ENCODE measurements at places on chromosomes 4 and X. TPM values are rescaled to one million over a fixed set of nuclear protein-coding genes. Genes with fewer than 3 reads are reported as not detected.

- no peaks in the 10 kb centered on the region for H3K4me1 ChIP-seq
- no peaks in the 10 kb centered on the region for H3K36me3 ChIP-seq
- H3K4me3 ChIP-seq, result no peak overlapping the region
- no peak overlapping the region for H3K27ac ChIP-seq
Observed at GRCh38 chr4:3871181-3871852, 105.1 kb downstream of the ADRA2C start.

DNA sequence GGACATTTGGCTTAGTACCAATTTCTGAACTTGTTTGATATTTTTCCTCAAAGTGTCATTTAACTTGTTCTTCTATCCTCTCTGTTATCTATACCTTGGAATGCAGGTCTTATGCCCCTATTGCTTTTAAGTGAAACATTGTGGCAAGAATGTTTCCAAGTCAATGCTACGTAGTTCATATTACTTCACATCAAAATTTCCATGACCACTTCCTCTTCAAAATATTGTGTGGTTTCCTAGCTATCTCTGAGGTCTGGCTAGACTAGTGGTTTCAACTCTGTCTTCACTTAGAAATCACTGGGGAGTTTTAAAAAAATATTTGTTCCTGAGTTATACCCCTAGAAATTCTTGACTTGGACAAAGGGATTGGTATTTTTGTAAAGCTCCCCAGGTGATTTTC is 20.2 kb upstream of the RASGEF1B start:
- H3K4me1 ChIP-seq, result no peaks in the 10 kb centered on the region
- H3K27me3 ChIP-seq, result no peaks in the 10 kb centered on the region
- H3K4me3 ChIP-seq, result no peak overlapping the region
- H3K27ac ChIP-seq, result no peak overlapping the region
- no peaks in the 10 kb centered on the region for H3K36me3 ChIP-seq
- DNase-seq, result no peak

- DNase-seq, result no peak
- no peaks in the 10 kb centered on the region for H3K4me1 ChIP-seq
- H3K4me3 ChIP-seq, result no peak overlapping the region
- H3K36me3 ChIP-seq, result no peaks in the 10 kb centered on the region
Observed at GRCh38 chr4:10048941-10049697, 27.8 kb upstream of the SLC2A9 start.

- no peaks in the 10 kb centered on the region for H3K27me3 ChIP-seq
- no peak for DNase-seq
- H3K4me1 ChIP-seq, result no peaks in the 10 kb centered on the region
- no peaks in the 10 kb centered on the region for H3K36me3 ChIP-seq
- H3K4me3 ChIP-seq, result no peak overlapping the region
Observed at GRCh38 chr4:186781032-186781917, 57.6 kb upstream of the FAT1 start.

PRDX4 gene
- 112 TPM for total RNA-seq

GRCh38 chr4:8710946-8711345 is 118.4 kb downstream of the CPZ start:
- no peaks in the 10 kb centered on the region for H3K27me3 ChIP-seq
- DNase-seq, result no peak
- H3K4me1 ChIP-seq, result no peaks in the 10 kb centered on the region
- H3K4me3 ChIP-seq, result no peak overlapping the region

GRCh38 chrX:97050392-97050791 is 166.7 kb downstream of the RPA4 start:
- no peak overlapping the region for H3K27ac ChIP-seq
- no peaks in the 10 kb centered on the region for H3K27me3 ChIP-seq
- H3K4me1 ChIP-seq, result no peaks in the 10 kb centered on the region
- no peak for DNase-seq
- H3K4me3 ChIP-seq, result no peak overlapping the region

DNA sequence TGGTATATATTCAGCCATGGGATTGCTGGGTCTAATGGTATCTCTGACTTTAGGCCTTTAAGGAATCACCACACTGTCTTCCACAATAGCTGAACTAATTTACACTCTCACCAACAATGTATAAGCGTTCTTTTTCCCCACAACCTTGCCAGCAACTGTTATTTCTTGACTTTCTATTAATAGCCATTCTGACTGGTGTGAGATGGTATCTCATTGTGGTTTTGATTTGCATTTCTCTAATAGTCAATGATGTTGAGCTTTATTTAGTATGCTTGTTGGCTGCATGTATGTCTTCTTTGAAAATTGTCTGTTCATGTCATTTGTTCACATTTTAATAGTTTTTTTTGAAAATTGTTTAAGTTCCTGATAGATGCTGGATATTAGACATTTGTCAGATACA is 235.2 kb downstream of the HEPH start:
- no peaks in the 10 kb centered on the region for H3K27me3 ChIP-seq
- no peak overlapping the region for H3K27ac ChIP-seq
- H3K36me3 ChIP-seq, result no peaks in the 10 kb centered on the region
- no peak overlapping the region for H3K4me3 ChIP-seq
- no peak for DNase-seq
- no peaks in the 10 kb centered on the region for H3K4me1 ChIP-seq

DNA sequence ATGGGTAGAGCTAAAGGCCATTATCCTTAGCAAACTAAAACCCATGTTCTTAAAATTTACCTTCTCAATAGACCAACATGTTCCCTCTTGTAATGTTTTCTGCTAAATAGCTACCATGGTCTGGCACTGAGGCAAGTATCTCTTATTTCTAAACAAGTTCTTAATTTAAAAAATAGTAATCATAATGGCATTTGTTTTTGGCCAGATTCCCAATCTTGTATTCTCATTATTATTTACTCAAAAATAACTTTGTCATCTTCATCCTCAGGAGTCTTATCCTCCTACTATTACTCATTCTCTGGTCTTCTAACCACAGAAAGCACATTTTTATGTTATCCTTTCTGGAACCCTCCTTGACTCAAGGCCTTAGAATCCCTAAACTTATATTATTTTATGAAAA is 931.2 kb downstream of the CCSER1 start:
- no peaks in the 10 kb centered on the region for H3K36me3 ChIP-seq
- H3K27ac ChIP-seq, result no peak overlapping the region
- no peaks in the 10 kb centered on the region for H3K27me3 ChIP-seq
- no peak for DNase-seq

GRCh38 chr4:87947381-87948160 is 27.9 kb upstream of the SPP1 start:
- H3K4me1 ChIP-seq, result no peaks in the 10 kb centered on the region
- DNase-seq, result no peak
- H3K27ac ChIP-seq, result no peak overlapping the region
- no peak overlapping the region for H3K4me3 ChIP-seq
- H3K36me3 ChIP-seq, result no peaks in the 10 kb centered on the region
- H3K27me3 ChIP-seq, result no peaks in the 10 kb centered on the region

GRCh38 chr4:87846226-87846625 is 13.5 kb downstream of the MEPE start:
- H3K4me3 ChIP-seq, result no peak overlapping the region
- no peak for DNase-seq
- peaks cover 8% of the 10 kb centered on the region for H3K4me1 ChIP-seq
- no peak overlapping the region for H3K27ac ChIP-seq
- H3K36me3 ChIP-seq, result no peaks in the 10 kb centered on the region

UGT2B10 gene
- not detected for total RNA-seq

- no peaks in the 10 kb centered on the region for H3K36me3 ChIP-seq
- no peak overlapping the region for H3K4me3 ChIP-seq
- H3K27me3 ChIP-seq, result no peaks in the 10 kb centered on the region
Observed at GRCh38 chr4:141140391-141141200, 7.3 kb upstream of the RNF150 start.

- H3K27ac ChIP-seq, result peak overlapping the region; percentile 70
- H3K27me3 ChIP-seq, result no peaks in the 10 kb centered on the region
- peak overlapping the region; percentile 87 for H3K4me3 ChIP-seq
- DNase-seq, result no peak
- H3K36me3 ChIP-seq, result no peaks in the 10 kb centered on the region
Observed at GRCh38 chr4:98657531-98658286, 702 bp downstream of the TSPAN5 start.

GRCh38 chr4:68148800-68149685 is 19.4 kb upstream of the TMPRSS11F start:
- no peaks in the 10 kb centered on the region for H3K4me1 ChIP-seq
- DNase-seq, result no peak
- H3K27ac ChIP-seq, result no peak overlapping the region
- H3K4me3 ChIP-seq, result no peak overlapping the region
- no peaks in the 10 kb centered on the region for H3K27me3 ChIP-seq

DNA sequence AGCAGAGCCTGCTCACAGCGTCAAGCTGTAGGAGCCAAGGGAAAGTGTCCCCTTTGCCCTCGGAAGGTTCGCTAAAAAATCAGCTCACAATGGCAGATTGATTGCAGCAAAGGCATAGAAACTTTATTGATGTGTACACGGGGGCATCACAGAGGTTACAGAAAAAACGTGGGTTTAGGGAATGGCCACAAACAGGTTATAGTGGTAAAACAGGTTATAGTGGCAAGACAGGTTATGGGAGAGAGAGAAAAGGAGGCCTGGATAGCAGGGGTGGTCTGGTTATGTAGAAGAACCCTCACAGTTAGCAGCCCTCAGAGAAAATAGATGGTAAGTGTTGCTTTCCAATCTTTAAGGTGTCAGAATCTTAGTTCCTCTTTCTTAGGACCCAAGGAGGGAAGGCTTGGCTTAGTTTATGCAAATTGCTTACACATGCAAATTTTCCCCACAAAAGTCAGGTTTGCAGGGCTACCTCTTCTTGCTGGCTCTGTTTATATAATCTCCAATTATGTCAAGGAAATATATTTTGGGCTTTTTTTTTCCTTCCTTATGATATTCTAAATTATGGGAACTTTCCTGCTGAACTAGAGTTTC is 113.7 kb downstream of the BMP15 start:
- no peak overlapping the region for H3K27ac ChIP-seq
- no peaks in the 10 kb centered on the region for H3K27me3 ChIP-seq
- no peaks in the 10 kb centered on the region for H3K4me1 ChIP-seq
- no peaks in the 10 kb centered on the region for H3K36me3 ChIP-seq
- no peak overlapping the region for H3K4me3 ChIP-seq

- H3K36me3 ChIP-seq, result no peaks in the 10 kb centered on the region
- no peaks in the 10 kb centered on the region for H3K4me1 ChIP-seq
- no peak overlapping the region for H3K27ac ChIP-seq
- H3K4me3 ChIP-seq, result no peak overlapping the region
Observed at GRCh38 chr4:125789023-125789422, 474.3 kb downstream of the FAT4 start.

CT47C1 gene
- not detected for total RNA-seq

DNA sequence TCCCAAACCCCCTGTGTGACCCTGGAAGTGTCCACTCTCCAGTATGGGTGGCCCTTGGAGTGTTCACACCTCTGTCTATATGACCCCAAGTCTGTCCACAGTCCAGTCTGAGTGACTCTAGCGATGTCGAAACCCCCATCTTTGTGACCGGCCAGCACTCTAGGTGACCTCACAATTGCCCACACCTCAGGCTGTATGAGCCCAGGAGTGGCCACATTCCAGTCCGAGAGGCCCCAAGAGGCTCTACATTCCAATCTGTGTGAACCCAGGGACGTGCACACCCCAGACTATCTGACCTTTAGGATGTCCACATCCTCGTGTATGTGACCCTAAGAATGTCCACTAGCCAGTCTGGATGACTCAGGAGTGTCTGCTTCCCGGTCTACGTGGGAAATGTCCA is 7.3 kb upstream of the GLOD5 start:
- no peaks in the 10 kb centered on the region for H3K4me1 ChIP-seq
- no peak for DNase-seq
- no peaks in the 10 kb centered on the region for H3K36me3 ChIP-seq
- no peak overlapping the region for H3K27ac ChIP-seq
- no peaks in the 10 kb centered on the region for H3K27me3 ChIP-seq

GRCh38 chr4:168071304-168071703 is 21.0 kb upstream of the ANXA10 start:
- DNase-seq, result no peak
- no peak overlapping the region for H3K27ac ChIP-seq
- H3K27me3 ChIP-seq, result no peaks in the 10 kb centered on the region
- no peaks in the 10 kb centered on the region for H3K36me3 ChIP-seq
- no peaks in the 10 kb centered on the region for H3K4me1 ChIP-seq
- no peak overlapping the region for H3K4me3 ChIP-seq

IL13RA2 gene
- total RNA-seq, result 2.6 TPM

SLITRK2 gene
- not detected for total RNA-seq

STATH gene
- not detected for total RNA-seq

ZCCHC18 gene
- 0.21 TPM for total RNA-seq

GRCh38 chr4:1759170-1759817 is 33.8 kb upstream of the FGFR3 start:
- no peak for DNase-seq
- H3K27me3 ChIP-seq, result no peaks in the 10 kb centered on the region
- no peaks in the 10 kb centered on the region for H3K36me3 ChIP-seq
- peaks cover 7% of the 10 kb centered on the region for H3K4me1 ChIP-seq
- no peak overlapping the region for H3K4me3 ChIP-seq
- no peak overlapping the region for H3K27ac ChIP-seq

- no peaks in the 10 kb centered on the region for H3K27me3 ChIP-seq
- peak within 1 kb of the TSS; percentile 93 for H3K4me3 ChIP-seq
- DNase-seq, result no peak
- H3K27ac ChIP-seq, result peak within 1 kb of the TSS; percentile 93
- H3K4me1 ChIP-seq, result peaks cover 3% of the 10 kb centered on the region
Observed at GRCh38 chr4:143336781-143337599, at the start of gene GAB1. TSS of gene GAB1 (plus strand) at chr4:143336876. CDS start at chr4:143337189, 313 bp downstream.

GRCh38 chrX:34612036-34612435 is 45.0 kb downstream of the TMEM47 start:
- no peak for DNase-seq
- H3K27me3 ChIP-seq, result no peaks in the 10 kb centered on the region
- H3K36me3 ChIP-seq, result no peaks in the 10 kb centered on the region
- no peak overlapping the region for H3K4me3 ChIP-seq
- no peak overlapping the region for H3K27ac ChIP-seq

DNA sequence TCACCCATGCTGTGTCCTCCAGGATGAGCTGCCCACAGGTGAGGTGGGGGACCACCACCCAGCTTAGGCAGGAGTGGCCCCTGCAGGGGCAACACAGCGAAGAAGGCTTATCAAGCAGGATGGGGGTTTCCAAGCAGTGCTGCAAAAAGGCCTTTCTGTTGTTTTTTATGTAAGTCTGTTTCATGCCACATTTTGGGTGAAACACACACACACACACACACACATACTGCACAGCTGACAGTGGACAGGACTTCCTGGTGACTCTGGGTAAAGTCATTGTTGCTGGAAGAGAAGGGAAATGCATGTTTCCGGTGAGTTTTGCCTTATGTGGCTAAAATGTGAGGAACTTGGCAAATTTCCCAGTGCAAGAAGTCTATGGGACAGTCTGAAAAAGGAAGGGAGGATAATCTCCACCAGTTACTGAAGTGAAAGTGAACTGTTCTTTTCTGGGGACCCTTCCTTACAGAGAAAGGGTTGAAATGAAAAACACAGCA is 119.2 kb downstream of the IRF2 start:
- H3K27ac ChIP-seq, result peak overlapping the region; percentile 44
- H3K36me3 ChIP-seq, result no peaks in the 10 kb centered on the region
- DNase-seq, result peak; percentile 53
- H3K4me1 ChIP-seq, result peaks cover 7% of the 10 kb centered on the region

GLOD5 gene
- total RNA-seq, result not detected

GRCh38 chrX:77422891-77423648 is 24.1 kb upstream of the FGF16 start:
- H3K36me3 ChIP-seq, result no peaks in the 10 kb centered on the region
- H3K27me3 ChIP-seq, result no peaks in the 10 kb centered on the region
- no peak overlapping the region for H3K27ac ChIP-seq
- no peaks in the 10 kb centered on the region for H3K4me1 ChIP-seq
- H3K4me3 ChIP-seq, result no peak overlapping the region

FAM47A gene
- not detected for total RNA-seq

RAB39B gene
- total RNA-seq, result not detected

All from ascending aorta (tissue), 2 donors.